NCI-H82 (cell line): ENCODE measurements at places on chromosomes 12 and 14.

DNA sequence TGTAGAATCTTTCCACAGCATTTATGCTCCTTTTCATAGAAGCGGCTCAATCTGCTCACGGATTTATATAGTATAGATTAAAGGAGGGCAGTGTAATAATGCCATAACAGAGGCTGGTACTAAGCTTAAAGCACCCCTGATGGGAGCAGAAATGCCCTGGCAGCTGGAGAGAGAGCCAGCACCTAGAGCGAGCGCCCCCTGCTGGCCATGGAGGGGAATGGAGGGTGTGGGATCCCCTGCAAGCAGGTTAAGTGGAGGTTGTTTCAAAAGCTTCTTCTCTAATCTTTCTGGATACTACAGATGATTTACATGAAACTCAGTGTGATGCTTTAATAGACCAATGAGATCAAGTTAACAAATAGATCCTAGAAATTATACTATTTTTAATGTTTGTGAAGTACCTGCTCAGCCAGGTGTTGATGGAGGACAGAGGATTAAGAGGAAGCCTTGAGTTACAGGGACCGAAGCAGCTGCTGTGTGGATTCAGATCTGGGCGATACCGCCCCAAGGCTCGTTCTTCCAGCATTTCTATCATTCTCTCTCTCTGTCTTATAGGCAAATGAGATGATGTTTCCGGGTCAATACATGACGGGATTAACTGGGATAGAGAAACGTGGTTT, 1519.3 kb upstream of the TMEM132C start:
- DNase-seq: peak; percentile 77

GRCh38 chr14:40417777-40418401, 985.7 kb upstream of the FBXO33 start:
- peak; percentile 68 for DNase-seq

DNA sequence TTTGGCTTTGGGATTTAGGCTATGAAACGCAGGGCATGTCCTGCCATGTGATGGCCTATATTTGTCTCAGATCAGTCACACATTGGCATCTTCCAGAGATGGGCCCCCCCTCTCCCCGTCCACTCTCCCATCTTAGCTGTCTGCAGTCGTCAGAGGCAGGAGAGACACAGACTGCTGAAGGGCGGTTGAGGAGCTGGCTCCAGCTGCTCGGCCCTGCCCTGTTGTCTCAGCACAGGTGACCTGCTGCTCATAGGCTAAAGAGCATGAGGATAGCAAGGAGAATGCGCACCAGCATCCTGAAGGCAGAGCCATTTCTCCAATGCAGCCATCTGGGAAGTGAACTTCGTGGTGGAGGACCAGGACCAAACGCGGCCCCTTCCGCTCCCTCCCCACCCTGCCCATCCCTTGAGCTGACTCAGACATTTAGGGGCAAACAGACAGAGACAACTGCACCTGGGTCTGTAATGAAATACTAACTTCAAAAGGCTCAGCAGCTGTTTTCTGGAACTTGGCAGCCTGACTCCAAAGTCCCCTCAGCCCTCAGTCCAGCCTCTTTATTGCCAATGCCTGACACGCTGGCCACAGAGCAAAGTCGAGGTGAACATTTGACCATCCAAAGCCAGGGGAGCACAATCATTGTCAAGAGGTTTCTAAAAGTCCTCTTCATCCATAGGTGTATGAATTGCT, 22.3 kb downstream of the FZD10 start:
- DNase-seq: no peak

- DNase-seq: no peak
Measured at GRCh38 chr12:114480337-114481199, 74.6 kb upstream of the TBX5 start.

GRCh38 chr14:59698793-59699192, 122.2 kb upstream of the CCDC175 start:
- no peak for DNase-seq

DNA sequence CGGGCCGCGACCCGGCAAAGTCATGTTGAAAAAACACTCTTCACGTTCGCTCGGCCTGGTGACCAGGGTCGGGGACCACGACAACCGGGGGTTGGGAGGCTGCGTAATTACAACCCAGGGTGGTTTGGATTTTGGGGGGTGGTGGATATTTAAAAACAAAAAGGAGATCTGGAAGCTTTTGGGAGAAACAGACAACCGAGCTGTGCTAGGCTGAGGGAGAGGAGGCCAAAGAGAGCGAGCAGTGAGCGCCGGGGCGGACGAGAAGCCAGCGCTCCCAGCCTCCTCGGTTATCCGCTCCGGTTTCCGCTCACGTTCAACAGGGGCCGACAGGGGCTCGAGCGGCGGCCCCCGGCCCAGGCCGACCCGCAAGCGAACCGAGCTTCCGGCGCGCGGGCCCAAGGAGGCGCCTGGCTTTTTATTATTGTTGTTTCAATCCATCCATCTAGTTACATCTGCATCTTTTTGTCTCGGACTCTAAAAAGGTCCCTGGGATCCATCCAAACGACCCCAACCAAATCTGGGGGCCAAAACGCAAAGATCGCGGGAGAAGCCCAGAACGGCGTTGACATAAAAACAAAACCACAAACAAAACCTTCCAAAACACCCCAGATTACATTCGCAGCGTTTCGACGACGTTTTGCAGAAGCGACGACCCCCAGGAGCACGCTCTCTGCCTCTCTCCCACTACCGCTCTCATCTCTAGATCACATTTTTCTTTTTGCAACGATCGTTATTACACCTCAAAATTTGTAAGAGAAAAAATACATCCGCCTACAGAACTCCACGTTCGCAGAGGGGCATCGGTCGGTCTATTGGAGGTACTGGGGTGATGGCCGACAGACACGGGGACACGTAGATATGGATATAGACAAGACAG, 771 bp downstream of the OTX2 start:
- peak; percentile 93 for DNase-seq

- DNase-seq: no peak
Measured at GRCh38 chr14:75495882-75496281, 26.4 kb upstream of the BATF start.

DNA sequence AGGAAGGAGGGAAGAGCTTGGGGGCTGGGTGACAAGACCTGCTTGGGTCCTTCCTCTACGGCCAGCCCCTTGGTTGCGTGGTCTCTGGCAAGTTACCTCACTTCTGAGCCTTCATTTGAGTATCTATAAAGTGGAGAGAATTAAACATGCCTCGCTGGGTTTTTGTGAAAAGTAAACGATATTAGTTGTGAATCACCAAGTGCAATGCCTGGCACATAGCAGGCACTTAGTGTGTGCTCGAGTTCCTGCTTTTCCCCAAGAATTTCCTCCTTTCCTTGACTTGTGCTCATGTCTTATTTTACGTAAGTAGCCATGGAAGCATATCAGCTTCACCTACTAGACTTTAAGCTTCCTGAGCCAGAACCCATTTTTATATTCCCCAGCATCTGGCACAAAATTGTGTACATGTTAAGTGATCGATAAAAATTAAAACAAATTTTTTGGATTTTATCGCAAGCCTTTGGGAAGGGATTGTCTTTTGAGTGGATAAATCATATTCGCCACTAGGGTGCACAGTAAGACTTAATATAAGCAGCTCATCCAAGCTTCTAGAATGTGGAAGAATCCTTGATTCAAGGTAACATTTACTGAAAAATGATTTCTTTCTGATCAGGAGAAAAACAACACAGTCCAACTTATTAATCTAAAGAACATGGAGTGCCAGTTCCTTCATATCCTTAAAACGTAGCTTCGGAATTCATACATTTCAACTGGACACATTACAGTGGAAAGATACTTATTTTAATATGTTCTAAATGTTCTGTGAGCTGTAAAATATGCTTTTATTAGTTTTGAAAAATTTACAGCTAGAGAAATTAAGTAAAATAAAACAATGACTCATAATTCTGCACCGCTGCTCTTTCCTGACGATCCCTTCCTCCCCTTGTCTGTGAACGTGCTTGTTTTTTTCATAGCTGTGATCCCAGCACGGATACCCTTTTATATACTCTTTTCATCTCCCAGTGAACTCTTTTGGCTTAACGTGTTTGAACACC, 62.0 kb downstream of the SLC25A47 start:
- DNase-seq: peak; percentile 61

DNA sequence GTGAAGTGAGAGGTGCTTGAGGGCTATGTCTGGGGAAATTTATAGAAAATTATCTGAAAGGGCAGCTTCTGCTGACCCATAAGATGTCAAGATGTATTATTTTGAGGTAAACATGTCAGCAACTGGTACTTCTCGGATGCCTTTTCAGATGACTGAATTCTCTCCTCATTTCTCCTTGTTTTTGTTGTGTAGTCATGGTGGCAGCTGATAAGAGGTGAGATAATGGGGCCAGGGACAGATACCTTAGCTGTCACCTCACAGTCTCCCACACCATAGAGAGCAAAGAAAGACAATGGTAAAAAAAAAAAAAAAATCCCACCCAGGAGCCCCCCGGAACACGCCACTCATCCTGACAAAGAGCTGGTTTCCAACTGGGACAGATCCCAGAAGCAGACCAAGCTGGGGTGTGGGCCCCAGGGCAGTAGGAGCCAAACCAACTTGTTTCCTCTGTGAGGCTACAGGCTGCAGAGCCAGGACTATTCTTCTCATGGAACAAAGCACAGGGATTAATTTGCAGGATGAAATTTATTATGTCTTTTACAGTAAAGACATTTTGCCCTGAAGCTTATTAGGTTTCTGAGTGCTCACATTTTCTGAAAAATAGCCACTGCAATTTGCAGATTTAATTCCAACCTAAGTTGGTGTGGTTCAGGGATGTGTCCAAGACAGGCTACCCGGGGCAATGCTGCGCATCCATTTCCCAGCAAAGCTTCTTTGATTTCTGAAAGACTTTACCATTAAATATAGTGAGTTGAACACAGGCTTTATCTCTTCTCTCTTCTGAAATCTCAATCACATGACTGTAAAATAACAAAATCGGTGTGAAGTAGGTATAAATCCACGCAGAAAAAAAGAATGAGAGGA, 52.2 kb downstream of the NDUFA12 start:
- DNase-seq: no peak

DNA sequence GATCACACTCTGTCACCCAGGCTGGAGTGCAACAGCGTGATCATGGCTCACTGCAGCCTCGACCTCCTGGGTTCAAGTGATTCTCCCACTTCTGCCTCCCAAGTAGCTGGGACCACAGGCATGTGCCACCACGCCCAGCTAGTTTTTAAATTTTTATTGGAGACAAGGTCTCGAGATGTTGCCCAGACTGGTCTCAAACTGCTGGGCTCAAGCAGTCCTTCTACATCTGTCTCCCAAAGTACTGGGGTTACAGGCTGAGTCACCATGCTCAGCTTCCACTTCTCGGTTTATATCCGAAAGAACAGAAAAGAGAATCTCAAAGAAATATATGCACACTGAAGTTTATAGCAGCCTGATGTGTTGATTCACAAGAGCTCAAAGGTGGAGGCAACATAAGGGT, 107.5 kb downstream of the SCARB1 start:
- no peak for DNase-seq

GRCh38 chr12:131229426-131230339, 276.0 kb downstream of the ADGRD1 start:
- peak; percentile 79 for DNase-seq

GRCh38 chr12:95615749-95616148, 64.5 kb upstream of the USP44 start:
- peak; percentile 81 for DNase-seq

DNA sequence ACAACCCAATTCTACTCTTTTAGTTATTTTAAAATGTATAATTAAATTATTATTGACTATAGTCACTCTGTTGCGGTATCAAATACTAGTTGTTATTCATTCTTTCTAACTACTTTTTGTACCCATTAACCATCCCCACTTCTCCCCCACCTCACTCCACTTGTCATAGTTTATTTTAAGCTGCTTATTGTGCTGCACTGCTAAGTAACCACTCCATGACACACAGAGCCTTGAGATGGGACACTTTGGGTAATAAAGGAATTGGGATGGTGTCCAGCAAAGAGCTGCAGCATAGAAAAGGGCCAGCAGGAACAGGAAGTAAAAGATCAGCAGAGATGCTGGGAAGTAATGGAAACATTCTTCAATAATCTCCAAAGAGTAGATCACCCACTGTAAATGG, 123.0 kb downstream of the RPS29 start:
- DNase-seq: no peak

- no peak for DNase-seq
Measured at GRCh38 chr14:60744566-60744965, 10.0 kb downstream of the MNAT1 start.

DNA sequence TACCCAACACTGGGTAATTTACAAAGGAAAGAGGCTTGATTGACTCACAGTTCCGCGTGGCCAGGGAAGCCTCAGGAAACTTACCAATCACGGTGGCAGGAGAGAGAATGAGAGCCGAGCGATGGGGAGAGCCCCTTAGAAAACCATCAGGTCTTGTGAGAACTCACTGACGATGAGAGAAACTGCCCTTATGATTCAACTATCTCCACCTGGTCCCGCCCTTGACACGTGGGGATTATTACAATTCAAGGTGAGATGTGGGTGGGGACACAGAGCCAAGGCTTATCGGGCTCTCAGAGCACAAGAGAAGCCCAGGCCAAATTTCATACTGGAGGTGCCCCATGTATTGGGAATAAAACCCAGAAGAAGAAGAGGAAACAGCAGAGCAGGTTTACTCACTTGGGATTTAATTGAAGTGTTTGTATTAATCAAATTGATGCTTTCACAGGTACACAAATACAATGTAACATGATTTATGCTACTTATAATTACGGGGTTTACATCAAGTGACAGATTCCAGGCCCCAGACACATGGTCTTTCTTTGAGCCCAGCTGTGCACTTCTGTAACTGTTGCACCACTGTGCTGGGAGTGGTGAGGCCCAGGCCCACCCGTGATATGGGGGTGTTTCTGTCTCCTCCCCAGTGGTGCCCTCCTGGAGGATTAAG, 8.2 kb upstream of the CCDC85C start:
- DNase-seq: peak; percentile 35

DNA sequence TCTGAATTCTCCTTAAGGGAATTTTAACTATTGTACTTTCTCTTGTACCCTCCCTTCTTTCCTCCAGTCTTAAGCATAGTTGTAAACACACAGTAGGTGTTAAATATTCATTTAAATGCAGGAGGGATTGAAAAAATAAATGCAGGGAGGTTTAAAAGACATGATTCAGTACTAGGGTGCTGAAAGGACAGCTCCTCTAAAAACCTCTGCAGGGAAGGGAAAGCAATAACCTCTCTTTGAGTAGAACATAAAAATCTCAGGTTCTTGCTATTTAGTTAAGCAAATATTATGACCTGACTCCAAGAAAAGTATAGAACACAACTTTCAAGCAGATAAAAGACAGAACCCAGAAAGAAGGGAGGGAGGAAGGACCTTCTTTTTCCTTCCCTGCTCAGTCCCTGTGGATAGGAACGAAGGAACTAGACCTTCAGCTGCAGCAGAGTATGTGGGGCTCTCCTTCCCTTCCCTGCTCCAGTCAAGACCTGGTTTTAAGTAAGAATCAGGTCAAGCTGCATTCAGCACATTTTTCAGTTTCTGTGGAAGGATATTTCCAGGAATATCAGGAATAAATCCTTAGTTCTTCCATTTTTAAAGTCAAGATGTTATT, 4.7 kb downstream of the MAP3K9 start:
- DNase-seq: no peak
